ENCODE measurements at places on chromosomes 7 and 10.

DNA sequence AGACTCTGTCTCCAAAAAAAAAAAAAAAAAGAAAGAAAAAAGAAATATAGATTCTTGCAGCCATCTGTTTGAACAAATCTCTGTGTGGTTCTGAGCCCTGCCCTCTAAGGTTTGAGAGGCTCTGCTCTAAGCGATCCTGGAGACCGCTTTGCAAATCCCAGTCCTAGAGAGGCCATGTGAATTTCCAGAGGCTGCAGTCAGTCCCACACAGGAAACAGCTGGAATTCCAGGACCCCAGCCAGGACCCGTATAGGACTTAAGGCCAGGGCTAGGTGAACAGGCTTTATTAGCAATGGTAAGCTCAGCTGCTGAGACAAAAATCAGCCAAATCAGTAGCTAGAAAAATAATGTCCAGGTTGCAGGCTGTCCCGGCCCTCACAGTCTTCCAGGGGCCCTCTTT lies 154.8 kb downstream of the RPS24 start:
- DNase-seq, result no peak

GRCh38 chr10:91190876-91191583 lies 29.4 kb upstream of the PCGF5 start:
- DNase-seq, result no peak

- DNase-seq, result no peak
Measured at GRCh38 chr10:69750011-69750373, 51.7 kb upstream of the COL13A1 start.

GRCh38 chr7:88302486-88302885 lies 4.2 kb downstream of the STEAP4 start:
- no peak for DNase-seq

GRCh38 chr7:11625669-11626068 lies 206.3 kb downstream of the THSD7A start:
- no peak for DNase-seq
